ENCODE measurements at places on chromosomes 12 and 14.

DNA sequence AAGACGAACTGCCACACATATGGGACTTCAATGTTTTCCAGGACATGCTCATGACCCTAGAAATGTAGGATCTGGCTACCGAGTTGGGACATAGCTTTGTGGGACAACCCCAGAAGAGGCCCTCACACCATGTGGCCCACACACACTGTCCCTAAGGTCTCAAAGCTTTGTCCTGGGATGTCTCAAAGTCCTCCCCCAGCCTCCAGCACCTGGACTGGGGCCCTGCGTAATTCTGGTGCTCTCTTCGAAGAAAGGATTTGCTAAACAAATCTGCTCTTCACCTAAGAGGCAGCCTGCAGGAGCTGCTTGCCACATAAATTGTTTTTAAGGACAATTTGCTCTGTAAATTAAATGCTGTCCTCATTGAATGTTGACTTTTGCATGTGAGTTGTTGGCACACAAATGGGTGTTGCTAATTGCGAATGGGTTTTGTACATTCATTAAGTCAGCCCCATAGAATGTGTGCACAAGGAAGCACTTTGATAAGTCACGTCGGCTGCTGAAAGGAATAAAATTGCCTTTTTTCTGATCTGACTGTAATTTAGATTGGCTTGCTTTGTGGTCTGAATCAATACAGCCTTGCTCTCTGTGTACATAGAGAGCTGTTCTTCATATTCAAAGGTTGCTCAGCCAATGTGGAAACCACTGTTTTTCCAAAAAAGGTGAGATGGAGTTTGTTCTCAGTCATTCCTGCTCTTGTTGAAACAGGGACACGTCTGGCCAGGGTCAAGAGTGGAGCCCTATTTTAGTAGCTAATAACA, 161.6 kb upstream of the PWP1 start:
- DNase-seq, result no peak

GRCh38 chr12:109131154-109132050, 15.0 kb downstream of the ACACB start:
- DNase-seq, result no peak

DNA sequence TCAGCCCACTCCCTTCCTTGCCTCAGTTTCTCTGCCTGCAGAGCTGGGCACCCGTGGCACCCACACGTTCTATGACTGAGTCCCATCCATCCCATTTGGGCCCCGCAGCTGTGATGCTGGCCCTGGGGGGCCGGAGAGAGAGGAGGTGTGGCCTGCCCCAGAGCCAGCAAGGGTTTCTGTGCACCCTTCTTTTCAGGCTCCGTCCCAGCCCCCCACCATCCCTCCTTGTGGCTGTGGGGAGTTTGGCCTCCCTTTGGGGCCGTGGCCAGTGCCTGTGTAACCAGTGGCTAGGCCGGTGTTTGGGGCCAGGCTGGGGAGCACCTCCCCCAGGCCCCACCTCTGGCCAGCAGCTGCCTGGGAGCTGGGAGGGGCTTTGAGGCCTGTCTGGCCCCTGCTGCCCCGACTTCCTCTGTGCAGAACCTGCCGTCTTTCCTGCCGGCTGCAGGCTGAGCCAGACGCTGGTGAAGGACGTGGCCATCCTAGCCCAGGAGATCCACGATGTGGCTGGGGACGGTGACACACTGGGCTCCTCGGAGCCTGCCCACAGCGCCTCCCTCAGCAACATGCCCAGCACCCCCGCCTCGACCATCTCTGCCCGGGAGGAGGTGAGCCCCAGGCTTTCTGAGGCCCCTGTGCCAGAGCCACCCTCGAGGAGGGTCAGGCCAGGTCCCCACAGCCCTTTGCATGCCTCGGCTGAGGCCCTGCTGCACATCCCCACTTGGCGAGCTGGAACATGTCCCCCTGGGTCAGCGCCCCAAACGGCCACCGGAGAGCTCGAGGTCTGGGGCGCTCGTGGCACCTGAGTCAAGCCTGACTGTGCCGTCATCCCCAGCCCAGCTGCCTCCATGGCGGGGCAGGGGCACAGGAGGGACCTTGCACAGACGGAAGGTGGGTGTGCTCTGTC, 27.7 kb downstream of the CEP170B start:
- DNase-seq, result no peak

DNA sequence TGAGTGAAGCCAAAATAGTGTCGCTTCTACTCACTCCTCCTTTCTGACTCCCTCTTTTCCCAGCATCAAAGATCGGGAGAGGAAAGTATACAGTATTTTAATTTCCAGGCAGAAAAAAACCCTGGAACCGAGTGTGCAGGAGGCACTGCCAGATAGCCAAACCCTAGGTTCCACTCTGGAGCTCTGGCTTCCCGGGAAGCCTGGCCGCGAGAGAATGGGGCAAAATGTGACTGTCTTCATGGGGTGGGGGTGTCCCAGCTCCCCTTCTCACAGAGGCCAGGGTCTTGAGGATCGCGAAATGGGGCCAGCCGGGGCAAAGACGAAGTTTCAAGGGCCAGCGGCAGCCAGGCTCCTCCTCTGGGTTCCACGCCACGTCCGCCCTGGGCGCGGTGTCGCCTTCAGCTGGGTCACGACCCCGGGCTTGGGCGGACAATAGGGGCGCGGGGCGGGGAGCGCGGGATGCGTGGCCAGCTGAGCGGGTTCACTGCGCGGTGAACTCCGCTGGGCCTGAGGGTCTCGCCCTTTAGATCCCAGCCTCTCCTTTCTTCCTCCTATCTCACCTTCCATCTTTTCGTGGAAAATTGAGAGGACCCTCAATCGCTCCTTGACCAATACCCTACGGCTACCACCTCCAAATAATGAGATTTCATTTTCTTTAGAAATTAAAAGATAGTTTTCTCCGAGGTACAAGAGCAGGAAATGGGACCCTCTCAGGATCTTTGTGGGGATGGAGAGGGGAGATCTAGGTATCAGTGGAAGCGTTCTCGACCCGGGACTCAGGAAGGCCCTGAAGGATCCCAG, 6.7 kb downstream of the HOXC4 start:
- no peak for DNase-seq

DNA sequence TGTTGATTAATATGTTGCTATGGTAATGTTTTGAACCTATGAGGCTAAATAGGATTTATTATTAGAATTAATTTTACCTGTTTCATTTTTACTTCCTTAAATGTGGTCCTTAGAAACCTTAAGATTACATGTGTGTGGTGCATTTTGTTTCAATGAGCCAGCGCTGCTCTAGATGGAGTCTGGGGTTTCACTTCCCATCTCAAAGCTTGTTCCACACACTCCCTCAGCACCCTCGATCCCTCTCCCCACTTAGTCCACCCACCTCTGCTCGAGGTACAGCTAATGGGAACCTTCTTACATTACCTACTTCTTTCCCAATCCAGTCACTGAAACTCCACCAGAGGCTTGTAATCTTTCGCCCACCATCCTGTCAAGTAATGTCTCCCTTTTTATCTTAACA, 205.2 kb downstream of the PAX9 start:
- DNase-seq, result no peak

- DNase-seq, result peak; percentile 56
Observed at GRCh38 chr14:26820138-26820537, 222.3 kb upstream of the NOVA1 start.

GRCh38 chr12:44076871-44077270, 241.0 kb downstream of the TMEM117 start:
- DNase-seq, result no peak

DNA sequence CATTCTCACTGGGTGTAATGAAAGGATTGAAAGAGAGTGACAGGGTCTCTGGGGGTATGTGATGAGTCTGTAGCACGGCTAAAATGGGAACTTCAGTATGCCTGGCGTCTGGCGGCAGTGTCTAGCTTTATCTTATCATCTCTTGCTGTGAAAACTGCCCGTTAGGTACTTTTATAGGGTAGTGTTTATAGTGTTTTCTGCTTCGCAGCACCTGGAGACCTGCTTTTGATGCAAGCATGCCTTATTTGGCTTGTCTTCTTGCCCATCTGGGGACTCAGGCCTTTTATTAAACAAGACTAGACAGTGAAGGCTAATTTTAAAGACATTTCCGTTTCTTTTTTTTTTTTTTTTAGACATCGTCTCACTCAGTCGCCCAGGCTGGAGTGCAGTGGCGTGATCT, 36.3 kb upstream of the ALDH2 start:
- DNase-seq, result no peak

DNA sequence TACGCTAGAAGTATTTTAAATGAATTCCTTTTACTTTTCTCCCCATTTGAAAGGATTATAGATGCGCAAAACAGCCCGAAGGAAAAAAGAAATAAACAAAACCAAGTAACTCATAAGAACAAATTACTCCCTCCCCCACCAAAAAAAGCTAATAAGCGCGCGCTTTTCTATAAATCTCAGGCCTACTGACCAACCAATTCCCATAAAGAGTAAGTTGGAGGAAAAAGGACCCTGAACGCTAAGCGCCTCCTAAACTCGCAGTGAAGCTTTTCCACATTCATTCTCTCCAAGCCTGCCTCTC, 588 bp downstream of the MBIP start:
- DNase-seq, result no peak

- peak; percentile 20 for DNase-seq
Observed at GRCh38 chr12:49231878-49232655, 32.8 kb upstream of the TUBA1C start.

DNA sequence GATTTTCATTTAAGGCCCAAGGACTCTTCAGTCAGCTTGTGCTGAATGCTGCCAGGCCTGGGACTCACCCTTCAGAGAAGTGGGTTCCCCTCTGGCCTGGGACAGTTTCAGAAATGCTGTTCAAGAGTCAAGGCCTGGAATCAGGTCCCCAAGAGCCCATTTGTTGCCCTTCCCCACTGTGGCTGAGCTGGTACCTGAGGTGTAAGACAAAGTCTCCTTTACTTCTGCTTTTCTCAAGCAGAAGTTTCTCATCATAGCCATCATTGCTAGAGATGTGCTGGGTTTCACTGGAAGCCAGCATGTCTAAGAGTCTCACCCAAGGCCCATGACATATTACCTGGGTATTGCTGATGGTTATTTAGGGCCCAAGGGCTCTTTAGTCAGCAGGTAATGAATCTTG, 8.9 kb downstream of the FANCM start:
- no peak for DNase-seq

DNA sequence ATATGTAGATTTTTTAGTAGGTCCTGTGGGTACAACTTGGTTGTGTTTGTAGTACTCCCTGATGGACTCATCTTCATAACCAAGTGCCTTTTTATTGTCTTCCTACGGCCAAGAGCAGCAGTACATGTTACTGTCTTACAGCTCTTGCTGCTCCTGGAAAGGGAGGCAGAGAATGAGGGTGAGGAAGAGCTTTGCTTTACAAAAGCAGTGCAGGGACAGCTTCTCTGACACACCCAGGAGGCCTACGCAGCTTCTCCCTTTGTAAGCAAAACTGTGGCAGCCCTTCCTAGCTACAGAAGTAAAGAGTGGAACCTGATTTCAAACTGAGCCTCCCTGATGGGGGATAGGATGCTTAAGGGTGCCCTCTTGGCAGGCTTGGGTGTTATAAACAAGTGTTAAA, 18.6 kb downstream of the MYRFL start:
- DNase-seq, result no peak

GRCh38 chr12:50248883-50249282, 34.4 kb downstream of the LIMA1 start:
- DNase-seq, result no peak

GRCh38 chr12:54300225-54300731, 537 bp downstream of the NFE2 start:
- DNase-seq, result no peak

DNA sequence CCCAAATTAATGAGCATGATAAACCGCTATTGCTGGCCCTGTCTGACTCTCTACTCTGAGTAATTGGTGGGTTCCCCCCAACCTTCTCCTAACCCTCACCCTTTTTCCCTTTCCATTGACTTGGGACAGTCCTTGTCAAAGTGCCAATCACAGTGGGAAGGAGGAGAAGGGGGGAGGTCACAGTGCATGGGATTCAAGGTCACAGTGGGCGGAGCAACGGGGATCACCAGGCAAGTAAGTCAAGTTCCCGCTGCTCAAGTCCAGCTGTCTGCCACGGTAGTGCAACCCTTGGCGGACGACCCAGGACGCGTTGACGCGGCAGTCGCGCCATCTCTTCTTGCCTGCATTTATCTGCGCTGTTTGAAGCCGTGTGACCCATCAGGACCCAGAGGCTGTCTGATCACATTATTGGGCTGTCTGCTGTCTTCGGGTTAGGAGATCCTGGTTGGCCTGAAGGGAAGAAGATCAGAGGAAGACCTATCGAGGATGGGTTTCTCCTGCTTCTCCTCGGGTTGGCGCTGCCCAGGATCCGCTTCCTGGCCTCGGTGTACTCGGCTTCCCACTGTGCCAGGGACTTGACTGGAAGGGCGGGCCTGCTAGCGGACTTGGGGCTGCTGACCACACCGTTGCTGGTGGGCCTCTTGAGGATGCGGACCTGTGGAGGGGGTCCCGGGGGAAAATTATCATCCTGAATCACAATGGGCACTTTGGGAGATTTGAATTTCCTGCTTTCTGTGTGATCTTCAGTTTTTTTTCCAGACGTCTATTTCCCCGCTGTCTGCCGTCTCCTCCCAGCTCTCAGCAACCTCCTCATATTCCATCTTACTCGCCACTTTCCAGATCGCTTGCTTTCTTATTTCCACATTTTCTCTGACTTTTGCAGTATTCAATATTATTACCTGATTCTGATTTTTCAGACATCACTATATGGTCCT, 3.1 kb upstream of the MDM2 start:
- DNase-seq, result no peak

DNA sequence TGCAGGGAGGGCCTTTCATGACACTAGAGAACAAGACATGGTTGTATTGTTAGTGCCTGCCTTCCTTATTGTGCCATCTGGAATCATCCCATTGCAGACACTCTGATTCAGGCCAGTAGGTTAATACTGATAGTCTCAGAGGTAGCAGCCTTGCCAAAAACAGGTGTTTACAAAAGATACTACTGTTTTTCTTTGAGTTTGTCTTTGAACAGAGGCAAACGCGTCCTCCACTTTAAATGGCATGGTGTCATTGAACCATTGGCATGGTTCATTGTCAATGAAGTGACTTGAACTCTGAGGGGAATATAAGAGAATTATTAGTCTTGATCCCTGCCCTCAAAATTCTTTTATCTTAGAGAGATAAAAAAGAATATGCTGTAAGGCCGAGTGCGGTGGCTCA, 4.2 kb downstream of the FNTB start:
- no peak for DNase-seq

GRCh38 chr12:42568952-42569915, 20.3 kb downstream of the PRICKLE1 start:
- peak; percentile 66 for DNase-seq

DNA sequence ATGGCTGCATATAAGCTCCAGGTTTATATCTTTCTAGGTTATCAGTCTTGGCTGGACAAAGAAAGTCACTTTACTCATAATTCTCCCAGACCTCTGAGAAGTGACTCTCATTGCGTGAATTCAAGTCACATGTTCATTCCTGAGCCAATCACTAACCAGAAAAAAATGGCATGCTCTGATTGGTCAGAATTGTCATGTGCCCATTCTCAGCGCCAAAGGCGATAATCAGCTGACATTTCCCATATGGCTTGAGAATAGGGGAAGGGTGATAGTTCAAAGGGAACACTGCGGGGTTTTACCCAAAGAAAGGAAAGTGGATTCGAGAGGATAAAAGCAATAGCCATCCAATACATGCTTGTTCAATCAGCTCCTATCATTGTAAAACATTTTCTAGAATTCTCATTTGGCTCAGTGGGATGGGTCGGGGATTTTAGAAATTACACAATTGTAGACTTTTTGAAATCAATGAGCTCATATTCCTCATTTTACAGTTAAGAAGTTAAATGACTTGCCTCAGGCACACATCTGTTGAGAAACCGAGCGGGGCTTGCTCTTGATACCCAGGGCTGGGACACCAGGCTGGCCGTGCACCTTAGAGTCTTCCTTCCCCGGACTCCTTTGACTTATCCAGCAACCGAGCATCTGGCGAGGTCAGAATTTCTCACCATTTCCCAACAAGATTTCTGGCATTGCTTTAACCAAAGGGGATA, 454.0 kb upstream of the TBX3 start:
- no peak for DNase-seq

GRCh38 chr14:105294142-105294597, 6.6 kb downstream of the BRF1 start:
- DNase-seq, result peak; percentile 65
